PC-9 (cell line): ENCODE measurements at places on chromosomes 2 and 18. TPM values are rescaled to one million over a fixed set of nuclear protein-coding genes. Genes with fewer than 3 reads are reported as not detected.

LRP1B gene
- 1.7 and 2.9 TPM in 2 replicates for total RNA-seq

HRH4 gene
- total RNA-seq, result 0.18 TPM in 1 of 2 replicates, not detected in the other

ASIC4 gene
- 0.22 and 0.30 TPM in 2 replicates for total RNA-seq

ALLC gene
- not detected in 2 replicates for total RNA-seq

DUSP11 gene
- 18.8 and 24.1 TPM in 2 replicates for total RNA-seq

ABCB11 gene
- not detected in 2 replicates for total RNA-seq

RTP5 gene
- not detected in 2 replicates for total RNA-seq
